ENCODE measurements at places on chromosomes 12 and 14.

- no peaks in the 10 kb centered on the region for H3K27me3 ChIP-seq
- no peak overlapping the region for H3K4me3 ChIP-seq
- H3K27ac ChIP-seq: no peak overlapping the region
- no peaks in the 10 kb centered on the region for H3K4me1 ChIP-seq
- H3K36me3 ChIP-seq: no peaks in the 10 kb centered on the region
Observed at GRCh38 chr12:94386422-94386821, 73.2 kb downstream of the CEP83 start.

DNA sequence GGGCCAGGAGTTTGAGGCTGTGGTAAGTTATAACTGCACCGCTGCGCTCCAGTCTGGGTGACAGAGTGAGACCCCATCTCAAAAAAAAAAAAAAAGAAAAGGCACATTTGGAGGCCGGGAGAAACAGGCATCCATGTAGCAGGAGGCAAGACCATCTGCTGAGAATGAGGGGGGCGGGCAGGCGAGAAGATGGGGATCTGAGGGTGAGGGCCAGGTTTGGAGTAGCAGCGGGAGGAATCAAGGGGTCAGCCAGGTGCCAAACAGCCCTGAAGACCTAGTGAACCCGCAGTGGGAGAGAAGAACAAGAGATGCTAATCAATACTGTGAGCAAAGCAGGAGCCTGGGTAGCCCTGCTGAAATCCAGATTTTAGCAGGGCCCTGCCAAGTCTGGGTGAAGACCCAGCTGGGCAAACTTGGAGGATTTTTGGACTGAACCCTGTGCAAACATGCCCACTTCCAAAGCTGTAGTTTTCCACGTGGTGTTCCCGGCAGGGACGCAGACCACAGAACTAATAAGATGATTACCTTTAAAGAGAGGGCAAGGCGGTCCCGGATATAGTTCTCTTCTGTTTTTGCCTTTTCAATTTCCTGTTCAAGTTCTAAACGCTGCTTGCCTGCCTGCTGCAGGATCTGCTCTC is 61.0 kb downstream of the NIN start:
- H3K27ac ChIP-seq: no peak overlapping the region
- DNase-seq: no peak
- H3K27me3 ChIP-seq: no peaks in the 10 kb centered on the region
- peaks cover 24% of the 10 kb centered on the region for H3K4me1 ChIP-seq
- H3K36me3 ChIP-seq: peaks cover 17% of the 10 kb centered on the region

GRCh38 chr12:59345406-59345805 is 250.4 kb upstream of the SLC16A7 start:
- no peaks in the 10 kb centered on the region for H3K27me3 ChIP-seq
- no peak overlapping the region for H3K4me3 ChIP-seq
- no peaks in the 10 kb centered on the region for H3K36me3 ChIP-seq

DNA sequence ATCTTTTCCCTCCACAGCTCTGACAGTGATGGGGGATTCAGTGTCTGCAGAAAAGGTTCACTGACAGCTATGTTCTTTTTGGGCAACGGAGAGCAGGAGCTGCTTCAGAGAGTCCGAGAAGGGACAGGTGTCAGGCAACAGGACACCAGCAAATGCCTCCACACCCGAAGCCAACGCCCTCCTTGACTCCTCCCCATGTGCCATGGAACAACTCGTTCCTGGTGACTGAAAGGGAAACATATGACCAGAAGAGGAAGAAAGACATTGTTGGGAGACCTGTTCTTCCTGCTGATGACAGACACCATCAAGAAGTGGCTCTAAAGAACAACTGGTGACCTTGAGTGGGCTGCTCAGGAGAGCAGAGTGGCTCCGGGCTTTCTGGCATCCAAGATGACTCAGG is 172.3 kb upstream of the NOS1 start:
- no peaks in the 10 kb centered on the region for H3K36me3 ChIP-seq
- no peak for DNase-seq
- H3K27ac ChIP-seq: no peak overlapping the region
- no peaks in the 10 kb centered on the region for H3K27me3 ChIP-seq
- no peaks in the 10 kb centered on the region for H3K4me1 ChIP-seq

DNA sequence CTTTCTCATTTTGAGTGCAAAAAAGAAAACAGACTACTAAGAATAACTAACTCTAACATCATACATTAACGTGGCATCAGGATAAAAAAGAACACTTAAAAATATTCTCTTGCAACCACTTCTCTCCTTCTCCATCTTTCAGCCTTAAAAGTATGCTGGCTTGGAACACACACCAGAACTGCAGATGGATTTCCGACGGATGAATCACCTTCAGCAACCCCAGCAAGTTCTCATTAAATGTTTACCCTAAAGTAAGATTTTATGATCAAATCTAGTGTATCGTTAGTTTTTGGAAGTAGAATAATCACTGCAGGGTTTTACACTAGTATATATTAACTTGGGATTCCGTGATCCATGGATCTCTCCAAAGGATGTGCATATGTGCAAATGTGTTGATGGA is 1.2 kb downstream of the NEK9 start:
- H3K36me3 ChIP-seq: no peaks in the 10 kb centered on the region
- peak overlapping the region; percentile 95 for H3K27ac ChIP-seq
- H3K4me3 ChIP-seq: peak overlapping the region; percentile 62
- H3K4me1 ChIP-seq: peaks cover 51% of the 10 kb centered on the region

DNA sequence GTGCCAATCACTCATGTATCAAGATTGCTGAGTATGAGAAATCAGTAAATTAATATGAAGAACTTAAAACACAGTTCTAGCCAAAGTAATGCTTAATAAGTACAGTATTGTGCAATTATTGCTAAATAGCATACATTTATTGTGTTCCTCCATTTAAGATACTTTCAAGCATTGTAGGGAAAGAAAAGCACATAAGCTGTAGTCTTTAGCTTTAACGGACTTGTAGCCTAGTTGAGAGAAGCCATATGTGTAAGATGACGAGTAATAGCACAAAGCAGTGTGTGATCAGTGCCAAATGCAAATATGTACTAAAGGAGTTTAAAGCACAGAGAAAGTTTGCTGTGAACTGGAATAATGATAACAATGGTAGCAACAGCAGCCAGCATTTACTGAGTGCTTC is 38.1 kb downstream of the ETV6 start:
- H3K27ac ChIP-seq: no peak overlapping the region
- DNase-seq: no peak
- H3K36me3 ChIP-seq: no peaks in the 10 kb centered on the region
- peaks cover 7% of the 10 kb centered on the region for H3K4me1 ChIP-seq
- H3K4me3 ChIP-seq: no peak overlapping the region

- H3K36me3 ChIP-seq: no peaks in the 10 kb centered on the region
- no peak overlapping the region for H3K27ac ChIP-seq
- no peak overlapping the region for H3K4me3 ChIP-seq
Observed at GRCh38 chr14:75418850-75419768, 8.7 kb upstream of the JDP2 start.

GRCh38 chr14:64730061-64730440 is 25.8 kb downstream of the PLEKHG3 start:
- no peak for DNase-seq
- H3K27ac ChIP-seq: no peak overlapping the region
- no peak overlapping the region for H3K4me3 ChIP-seq
- no peaks in the 10 kb centered on the region for H3K4me1 ChIP-seq
- H3K36me3 ChIP-seq: no peaks in the 10 kb centered on the region

GRCh38 chr12:132445884-132446632 is 43.9 kb upstream of the FBRSL1 start:
- DNase-seq: peak; percentile 57
- no peaks in the 10 kb centered on the region for H3K27me3 ChIP-seq
- peak overlapping the region; percentile 24 for H3K4me3 ChIP-seq
- H3K36me3 ChIP-seq: no peaks in the 10 kb centered on the region
- no peak overlapping the region for H3K27ac ChIP-seq

- H3K27me3 ChIP-seq: no peaks in the 10 kb centered on the region
- DNase-seq: peak; percentile 75
- peak overlapping the region; percentile 39 for H3K27ac ChIP-seq
- no peaks in the 10 kb centered on the region for H3K36me3 ChIP-seq
- no peak overlapping the region for H3K4me3 ChIP-seq
Observed at GRCh38 chr12:46483572-46484395, 111.2 kb upstream of the SLC38A2 start.

- no peaks in the 10 kb centered on the region for H3K27me3 ChIP-seq
- no peak overlapping the region for H3K27ac ChIP-seq
- DNase-seq: no peak
- no peak overlapping the region for H3K4me3 ChIP-seq
Observed at GRCh38 chr14:88631091-88631490, 68.3 kb downstream of the ZC3H14 start.

- H3K36me3 ChIP-seq: no peaks in the 10 kb centered on the region
- H3K27ac ChIP-seq: no peak overlapping the region
- DNase-seq: no peak
- no peak overlapping the region for H3K4me3 ChIP-seq
Observed at GRCh38 chr14:81946834-81947798, 413.5 kb upstream of the SEL1L start.

- no peak overlapping the region for H3K4me3 ChIP-seq
- no peaks in the 10 kb centered on the region for H3K4me1 ChIP-seq
- H3K27ac ChIP-seq: no peak overlapping the region
Observed at GRCh38 chr14:70538087-70538486, 3.3 kb upstream of the ADAM20 start.

DNA sequence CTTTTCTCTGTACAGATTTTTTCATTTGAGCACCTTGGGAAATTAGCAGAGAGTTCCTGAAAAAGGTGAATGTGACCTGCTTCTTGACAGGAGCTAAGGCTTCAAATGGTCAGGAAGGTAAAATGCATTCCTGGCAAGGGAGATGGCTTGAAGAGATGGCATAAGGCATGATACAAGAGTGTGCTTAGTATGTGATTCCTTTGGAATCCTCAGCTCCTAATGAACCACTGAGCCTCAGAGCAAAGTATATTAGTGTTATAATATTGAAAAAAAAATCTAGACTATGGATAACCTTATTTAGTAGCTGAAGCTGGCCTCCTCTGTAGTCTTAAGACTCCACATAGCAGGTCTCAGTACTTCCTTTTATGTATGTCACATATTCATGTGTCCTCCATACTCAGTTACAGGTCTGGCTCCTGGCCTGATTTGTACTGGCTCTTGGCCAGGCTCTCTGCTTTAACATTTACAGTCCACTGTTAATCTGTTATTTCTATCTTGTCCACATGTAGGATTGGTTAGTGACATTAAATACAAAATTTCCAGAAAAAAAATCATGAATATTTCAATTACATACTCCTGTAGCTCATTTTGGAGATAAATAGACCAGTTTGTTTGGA is 17.9 kb downstream of the TOGARAM1 start:
- DNase-seq: peak; percentile 27
- no peaks in the 10 kb centered on the region for H3K27me3 ChIP-seq
- H3K4me1 ChIP-seq: no peaks in the 10 kb centered on the region
- no peak overlapping the region for H3K27ac ChIP-seq

DNA sequence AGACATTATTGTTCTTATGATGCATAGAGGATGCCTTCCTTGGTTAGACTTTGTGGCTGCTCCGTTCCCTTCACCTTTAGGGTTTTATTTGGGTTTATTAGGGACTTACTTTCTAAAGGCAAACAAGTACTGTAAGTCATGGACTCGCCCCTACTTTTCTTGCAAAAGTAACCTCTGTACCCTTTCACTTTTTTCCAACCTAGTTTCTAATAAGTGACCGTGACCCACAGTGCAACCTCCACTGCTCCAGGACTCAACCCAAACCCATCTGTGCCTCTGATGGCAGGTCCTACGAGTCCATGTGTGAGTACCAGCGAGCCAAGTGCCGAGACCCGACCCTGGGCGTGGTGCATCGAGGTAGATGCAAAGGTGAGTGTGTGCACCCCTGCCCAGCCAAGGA is 72.7 kb downstream of the SMOC1 start:
- H3K36me3 ChIP-seq: no peaks in the 10 kb centered on the region
- H3K27ac ChIP-seq: no peak overlapping the region
- H3K4me1 ChIP-seq: no peaks in the 10 kb centered on the region
- H3K27me3 ChIP-seq: no peaks in the 10 kb centered on the region
- no peak overlapping the region for H3K4me3 ChIP-seq

DNA sequence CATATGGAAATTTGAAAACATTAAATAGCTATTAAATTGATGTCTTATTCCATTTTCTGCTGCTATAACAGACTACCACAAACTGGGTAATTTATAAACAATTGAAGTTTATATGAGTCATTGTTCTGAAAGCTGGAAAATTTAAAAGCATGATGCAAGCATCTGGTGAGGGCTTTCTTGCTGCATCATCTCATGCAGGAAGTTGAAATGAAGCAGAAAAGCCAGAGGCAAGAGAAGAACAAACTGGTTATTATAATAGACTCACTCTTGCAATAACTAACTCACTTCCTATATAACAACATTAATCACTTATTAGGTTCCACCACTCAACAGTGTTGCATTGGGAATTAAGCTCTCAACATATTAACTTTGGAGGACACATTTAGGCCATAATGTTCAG is 1277.4 kb downstream of the LRFN5 start:
- no peaks in the 10 kb centered on the region for H3K36me3 ChIP-seq
- H3K27me3 ChIP-seq: no peaks in the 10 kb centered on the region
- H3K4me1 ChIP-seq: no peaks in the 10 kb centered on the region
- no peak overlapping the region for H3K27ac ChIP-seq
- H3K4me3 ChIP-seq: no peak overlapping the region
- DNase-seq: no peak

DNA sequence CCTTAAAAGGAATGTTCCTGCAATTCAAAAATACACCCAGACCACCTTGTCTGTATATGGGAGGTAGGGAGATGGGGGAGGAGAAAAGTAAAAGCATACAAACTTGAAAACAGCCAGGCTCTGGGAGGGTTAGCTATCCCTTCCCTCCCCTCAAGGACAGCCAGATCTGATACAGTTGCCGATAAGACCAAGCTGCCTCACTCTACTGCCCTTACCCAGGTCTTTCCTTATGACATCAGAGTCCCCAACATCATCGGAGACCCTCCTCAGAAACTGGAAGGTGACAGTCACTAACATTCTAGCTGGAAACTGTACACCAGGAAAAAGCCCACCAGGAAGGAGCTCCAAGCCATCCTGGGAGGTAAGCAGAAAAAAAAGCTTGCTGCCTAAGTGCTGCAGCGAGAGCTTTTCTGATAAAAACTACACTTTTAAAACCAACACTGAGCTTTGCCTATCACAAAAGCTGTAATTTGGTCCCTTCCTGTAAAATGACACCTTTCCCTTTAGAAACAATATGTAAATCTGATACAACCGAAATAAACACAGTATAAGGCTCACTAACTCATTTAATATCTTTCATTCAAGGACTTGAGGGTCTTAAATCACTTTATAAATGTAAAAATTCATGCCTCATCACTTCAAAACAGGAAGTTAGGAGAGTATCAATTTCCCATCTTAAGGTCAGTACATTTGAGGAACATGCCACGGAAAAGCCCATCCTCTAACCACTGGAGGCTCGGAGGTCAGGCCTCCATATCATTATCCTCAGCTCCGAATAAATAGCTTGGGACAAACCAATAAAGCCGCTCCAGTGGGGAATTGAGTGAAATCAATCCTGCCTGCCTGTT is 20.4 kb upstream of the PLEKHH1 start:
- H3K4me1 ChIP-seq: peaks cover 3% of the 10 kb centered on the region
- H3K27ac ChIP-seq: no peak overlapping the region
- H3K4me3 ChIP-seq: no peak overlapping the region
- no peak for DNase-seq
- no peaks in the 10 kb centered on the region for H3K36me3 ChIP-seq

GRCh38 chr12:93022603-93023340 is 93.7 kb upstream of the EEA1 start:
- no peak for DNase-seq
- no peak overlapping the region for H3K27ac ChIP-seq
- no peak overlapping the region for H3K4me3 ChIP-seq
- H3K4me1 ChIP-seq: peaks cover 20% of the 10 kb centered on the region
- H3K36me3 ChIP-seq: no peaks in the 10 kb centered on the region

Measured in endothelial cell of umbilical vein (primary cell).